ENCODE measurements at places on chromosomes 4 and X.

DNA sequence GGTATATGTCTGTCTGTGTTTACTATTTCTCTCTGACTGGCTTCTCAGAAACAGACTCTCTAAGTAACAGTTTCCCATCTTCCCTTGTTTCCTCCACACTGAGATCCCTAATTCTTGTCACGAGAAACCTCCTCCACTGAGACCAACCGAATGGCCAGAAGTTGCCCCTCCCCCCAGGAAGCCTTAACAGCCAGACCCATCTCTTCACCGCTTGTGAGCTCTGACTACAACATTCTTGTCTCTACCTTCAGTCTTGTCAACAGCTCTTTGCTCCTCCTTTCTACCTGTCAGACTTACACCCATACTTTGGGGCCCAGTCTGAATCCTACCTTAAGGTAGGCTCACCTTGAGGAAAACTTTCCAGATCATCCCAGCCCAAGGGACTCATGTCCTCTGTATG lies 90.8 kb downstream of the NHSL2 start:
- no peak for DNase-seq

- DNase-seq = no peak
Observed at GRCh38 chr4:36235306-36235705, 9.0 kb downstream of the ARAP2 start.

DNA sequence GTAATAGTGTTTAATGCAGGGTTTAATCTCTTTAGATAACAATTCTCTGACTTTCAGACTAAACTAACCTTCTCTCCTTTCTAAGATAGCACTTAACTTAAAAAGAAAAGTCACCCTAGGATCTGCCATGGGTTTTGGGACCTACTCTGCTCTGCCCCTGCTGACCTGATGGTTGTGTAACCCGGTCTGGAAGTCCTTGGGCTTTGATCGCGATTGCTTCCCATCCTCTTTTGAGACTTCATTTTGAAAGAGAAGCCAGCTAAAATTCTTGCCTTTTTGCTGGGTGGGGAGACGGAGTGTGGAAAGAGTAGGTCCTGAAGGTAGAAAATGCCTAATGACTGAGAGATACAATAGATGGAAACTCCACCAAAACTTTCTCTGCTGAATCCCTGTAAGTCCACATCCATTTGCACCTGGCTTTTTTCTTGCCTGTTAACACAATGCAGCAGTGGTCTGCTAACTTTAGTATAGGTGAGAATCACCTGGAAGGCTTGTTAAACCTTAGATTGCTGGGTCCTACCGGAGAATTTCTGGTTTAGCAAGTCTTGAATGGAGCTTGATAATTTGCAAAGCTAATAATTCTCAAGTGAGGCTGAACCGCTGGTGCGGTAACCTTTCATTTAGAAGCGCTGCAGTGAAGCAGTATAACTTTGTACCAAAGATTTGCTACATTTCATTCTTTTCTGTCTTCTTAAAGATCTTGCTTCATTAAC lies 45.6 kb upstream of the CCSER1 start:
- DNase-seq = no peak

GRCh38 chrX:74251006-74251930 lies 52.7 kb upstream of the ZCCHC13 start:
- no peak for DNase-seq

DNA sequence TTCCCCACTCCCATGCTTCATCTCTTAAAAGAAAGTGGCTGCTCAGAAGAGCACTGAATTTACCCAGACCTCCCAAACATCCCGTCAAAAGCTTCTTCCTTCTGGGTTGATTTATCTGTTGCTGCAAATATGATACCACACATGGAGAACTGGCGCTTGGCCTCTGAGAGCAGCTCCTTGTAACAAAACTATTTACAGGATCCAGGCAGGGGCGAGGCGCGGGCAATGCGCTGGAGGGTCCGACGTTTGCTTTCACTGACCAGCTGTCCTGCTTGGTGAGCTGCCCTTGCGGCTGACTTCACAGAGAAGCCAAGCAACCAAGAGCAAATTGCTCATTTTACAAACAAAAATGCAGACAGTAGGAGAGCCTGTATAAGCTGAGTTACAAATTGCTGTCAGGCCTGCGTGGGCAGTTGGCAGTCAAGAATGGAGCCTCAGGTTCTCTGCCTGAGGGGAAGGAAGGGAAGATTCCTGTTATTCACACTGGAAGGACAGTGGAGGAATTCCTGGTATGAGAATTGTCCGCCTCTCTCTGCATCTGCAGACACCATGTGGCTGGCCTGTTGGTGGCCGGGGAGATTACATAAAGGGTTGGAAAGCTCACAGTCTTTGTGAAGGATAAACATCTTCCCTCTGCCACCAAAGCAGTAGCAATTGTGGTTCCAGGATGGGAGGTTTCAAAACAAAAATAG lies 192.2 kb upstream of the LEF1 start:
- DNase-seq = no peak

GRCh38 chrX:13898603-13899002 lies 81.7 kb upstream of the GPM6B start:
- no peak for DNase-seq

DNA sequence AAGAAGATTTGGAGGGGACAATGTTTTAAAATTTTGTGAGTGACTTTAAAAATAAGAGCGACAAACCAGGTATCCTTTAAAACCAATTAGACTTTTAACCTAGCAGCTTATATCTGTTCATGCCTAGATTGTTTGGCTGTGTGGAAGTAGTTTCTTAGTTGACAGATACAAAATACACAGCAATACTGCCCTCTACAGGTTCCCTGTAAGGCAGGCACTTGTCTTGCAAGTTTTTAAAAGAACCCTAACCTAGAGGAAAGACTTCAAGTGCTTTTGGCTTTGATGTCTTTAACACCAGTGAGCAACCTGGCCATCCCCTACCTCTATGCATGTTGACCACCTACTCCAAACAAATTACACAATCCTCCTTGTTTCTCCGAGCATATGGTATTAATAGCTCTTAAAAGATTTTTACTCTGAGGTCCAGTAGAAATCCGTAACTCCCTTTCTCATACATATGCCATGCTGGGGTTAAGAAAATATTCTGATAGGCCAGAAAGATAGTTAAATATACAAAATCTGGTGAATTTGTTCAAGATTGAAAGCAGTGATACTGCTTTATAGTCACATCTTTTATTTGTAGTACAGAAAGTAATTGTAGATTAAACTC lies 273.0 kb downstream of the ARHGAP24 start:
- DNase-seq = no peak

DNA sequence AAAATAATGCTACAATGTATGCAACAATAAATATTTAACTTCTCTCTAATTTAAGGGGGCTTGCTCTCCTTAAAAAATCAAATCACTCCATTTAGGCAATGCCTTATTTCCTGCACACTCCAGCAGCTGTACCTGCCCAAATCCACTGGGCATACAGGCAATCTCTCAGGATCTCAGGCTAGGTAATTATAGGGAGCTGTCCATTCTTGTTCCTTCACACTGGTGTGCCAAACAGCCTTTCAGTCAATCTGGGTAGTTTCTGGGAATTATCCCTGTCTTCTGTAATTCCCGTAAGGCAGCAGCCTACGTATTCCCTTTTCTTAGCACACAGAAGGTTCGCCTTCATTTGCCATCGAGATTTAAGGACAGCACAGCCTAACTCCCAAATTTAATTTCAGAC lies 922.6 kb upstream of the SLIT2 start:
- no peak for DNase-seq

DNA sequence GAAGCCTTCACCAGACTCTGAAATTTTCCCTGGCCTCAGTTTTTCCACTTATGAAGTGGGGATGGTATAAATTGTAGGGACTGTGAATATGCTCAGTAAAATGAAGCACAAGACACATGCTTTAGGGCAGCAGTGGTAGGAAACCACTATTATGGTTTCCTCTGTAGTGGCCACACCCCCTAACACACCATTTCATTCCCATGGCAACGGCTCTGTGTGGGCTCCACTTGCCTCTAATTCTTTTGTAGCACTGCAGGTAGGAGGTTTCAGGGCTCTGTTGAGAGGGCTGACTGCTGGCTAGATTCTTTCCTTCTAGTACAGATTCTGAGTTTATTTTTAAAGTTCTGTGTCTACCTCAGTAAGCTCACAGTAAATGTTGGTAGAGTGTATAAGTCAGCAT lies 3.5 kb upstream of the VMA21 start:
- peak; percentile 51 for DNase-seq

DNA sequence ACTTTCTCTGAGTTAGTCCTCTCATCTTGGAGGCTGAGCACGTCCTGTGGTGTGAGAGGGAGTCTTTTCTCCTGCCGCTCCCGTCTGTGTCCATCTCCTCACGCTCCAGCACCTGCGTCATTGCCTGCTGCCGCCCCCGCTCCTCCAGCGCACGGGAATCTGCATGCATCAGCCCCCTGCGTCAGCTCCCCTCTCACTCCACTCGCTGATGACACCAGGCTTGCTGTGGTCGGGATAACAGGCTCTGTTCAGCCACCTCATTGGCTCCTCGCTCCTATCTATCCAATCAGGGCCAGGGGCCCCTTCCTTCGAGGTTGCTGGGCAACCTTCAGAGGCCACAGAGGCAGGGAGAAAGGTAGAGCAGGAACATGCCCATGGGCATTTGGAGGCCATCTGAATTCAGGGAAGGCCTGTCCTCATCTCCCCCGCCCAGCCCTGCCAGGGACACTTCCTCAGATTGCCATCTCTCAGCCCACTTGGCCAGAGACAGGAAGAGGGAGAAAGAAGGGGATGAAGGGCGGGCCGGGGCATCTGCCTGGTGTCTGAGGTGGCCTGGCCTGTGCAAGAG lies 9.3 kb downstream of the ZNF185 start:
- DNase-seq = no peak

- DNase-seq = no peak
Observed at GRCh38 chr4:46316215-46316614, 73.7 kb downstream of the GABRA2 start.

DNA sequence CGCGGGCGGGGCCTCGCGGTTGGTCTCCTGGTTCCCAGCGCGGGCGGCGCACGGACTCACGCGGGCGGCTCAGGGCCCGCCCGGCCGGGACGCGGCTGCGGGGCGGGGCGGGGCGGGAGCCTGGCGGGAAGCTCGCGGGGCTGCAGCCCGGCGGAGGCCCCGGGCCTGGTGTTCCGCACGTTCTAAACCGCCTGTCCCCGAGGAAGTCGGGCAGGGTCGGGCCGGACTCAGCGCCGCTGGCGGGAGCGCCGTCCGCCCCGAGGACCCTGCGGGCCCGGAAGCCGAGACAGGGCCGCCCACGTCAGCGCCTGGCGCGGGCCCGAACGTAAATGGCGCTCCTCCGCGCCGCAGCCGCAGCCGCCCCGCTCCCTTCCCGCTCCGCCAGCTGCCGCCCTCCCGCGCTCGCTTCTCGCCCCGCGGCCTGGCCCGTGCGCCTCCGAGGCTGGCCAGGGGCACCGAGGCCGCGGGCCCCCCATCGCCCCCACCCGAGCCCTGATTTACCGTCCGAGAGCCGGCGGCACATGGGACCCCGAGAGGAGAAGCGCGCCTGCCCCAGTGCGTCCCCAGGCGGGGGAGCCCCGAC lies 309 bp upstream of the CTBP1 start:
- peak; percentile 78 for DNase-seq

- DNase-seq = peak; percentile 38
Observed at GRCh38 chr4:7539659-7540058, 104.9 kb upstream of the PSAPL1 start.

DNA sequence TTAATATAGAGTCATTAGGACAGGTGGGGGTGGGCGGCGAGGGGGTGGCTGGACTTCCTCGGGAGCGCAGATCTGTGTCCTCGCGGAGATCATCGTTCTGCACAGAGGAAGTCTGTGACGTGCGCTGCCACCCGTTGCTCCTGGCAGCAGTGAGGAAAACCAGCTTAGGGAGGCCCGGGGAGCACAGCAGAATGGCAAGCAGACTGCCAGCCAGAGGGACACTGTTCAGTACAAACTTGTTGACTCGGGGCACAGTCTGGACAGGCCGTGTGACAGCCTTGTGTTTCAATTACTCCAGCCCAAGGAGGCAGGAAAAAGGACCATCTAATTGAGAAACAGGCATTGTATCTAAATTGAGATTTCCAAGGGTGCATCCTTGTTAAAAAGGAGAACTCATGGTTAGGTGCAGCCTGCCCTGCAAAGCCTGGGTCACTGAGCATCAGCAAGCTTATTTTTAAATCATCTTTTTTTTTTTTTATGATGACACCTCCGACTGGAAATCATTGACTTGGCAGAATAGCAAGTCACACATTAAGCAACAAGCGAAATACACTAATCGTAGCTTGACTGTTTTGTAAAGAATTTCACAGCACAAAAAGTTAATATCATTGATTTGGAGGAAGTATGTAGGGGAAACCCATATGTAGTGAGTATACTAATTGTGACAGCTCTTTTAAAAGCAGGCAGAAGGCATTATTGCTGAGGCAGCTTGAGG lies 512.0 kb upstream of the FAT1 start:
- DNase-seq = no peak

DNA sequence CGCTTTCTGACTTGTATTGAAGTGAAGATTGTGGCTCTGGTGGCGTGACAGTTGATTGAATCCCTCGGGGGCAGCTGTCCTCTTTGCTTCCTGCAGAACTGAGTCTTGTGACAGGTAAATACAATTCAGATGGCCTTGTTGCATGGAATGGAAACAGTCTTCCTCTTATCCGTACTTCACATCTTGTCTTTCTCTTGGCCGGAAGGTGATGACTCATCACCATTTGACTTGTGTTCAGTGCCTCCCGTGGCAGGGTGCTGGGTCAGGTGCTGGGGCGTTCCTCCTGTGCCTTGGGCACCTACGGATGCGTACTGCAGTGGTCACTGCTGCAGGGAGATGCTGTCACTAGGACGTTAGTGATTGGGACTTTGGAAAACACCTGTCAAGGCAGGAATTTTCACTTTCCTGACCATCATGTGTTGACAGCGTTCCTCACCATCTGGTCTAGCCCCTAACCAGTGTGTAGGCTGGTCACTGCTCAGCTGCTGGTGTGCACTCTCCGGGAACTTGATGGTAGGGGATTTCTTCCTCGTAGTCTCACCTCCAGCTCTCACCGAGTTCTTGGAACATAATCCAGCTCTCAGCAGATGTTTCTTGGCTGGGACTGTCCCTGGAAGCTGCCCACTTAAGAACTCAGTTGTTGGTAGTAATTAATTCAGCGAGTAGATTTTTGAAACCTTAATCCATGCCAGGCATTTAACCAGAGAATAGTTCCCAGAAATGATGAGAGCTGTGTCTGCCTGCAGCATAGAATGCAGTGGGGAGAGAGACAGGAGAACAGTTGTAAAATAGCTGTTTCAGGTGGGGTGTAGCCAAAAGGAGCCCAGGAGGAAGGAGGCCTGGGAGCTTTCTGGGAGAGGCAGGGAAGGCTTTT lies 7.2 kb downstream of the TBC1D14 start:
- DNase-seq = peak; percentile 52
